ENCODE measurements at places on chromosomes 12 and 14.

DNA sequence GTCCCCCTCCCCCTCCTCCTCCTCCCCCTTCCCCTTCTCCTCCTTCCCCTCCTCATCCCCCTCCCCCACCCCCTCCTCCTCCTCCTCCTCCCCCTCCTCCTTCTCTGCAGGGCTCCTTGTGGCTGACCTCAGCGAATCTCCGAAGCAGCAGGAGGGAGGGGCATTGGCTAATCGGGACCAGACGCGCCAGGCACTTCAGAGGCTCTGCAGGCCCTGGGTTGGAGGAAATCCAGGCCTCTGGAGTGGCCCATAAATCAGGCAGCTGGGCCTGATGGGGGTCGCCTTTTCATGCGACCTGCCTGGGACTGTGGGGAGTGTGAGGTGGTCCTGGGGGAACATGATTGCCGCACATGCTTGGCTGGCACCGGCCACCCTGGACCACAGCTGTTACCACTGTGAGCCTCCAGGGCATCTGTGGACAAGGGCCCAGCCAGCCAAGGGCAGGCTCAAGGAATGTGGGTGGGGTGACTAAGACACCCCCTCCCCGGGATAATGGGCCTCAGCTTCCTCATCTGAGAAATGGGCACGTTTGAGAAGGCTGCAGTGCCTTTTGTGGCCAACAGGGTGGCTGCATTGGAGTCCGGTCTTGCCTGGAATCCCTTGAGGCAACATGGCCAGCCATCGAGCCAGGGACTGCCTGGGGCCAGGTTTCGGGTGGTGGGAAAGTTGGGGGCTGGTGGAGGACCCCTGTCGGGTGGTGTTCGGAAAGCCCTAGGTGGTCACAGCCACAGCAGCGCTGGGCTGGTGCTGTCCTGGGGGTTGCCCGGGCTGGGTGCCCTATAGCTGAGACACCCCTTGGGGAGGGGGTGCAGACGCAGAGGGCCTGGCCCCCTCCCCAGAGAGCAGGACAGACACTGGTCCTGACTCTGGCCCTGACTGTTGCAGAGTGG is 12.0 kb downstream of the KIF26A start:
- DNase-seq = no peak

- DNase-seq = no peak
Observed at GRCh38 chr12:76719171-76720041, 44.5 kb upstream of the ZDHHC17 start.

- no peak for DNase-seq
Observed at GRCh38 chr12:123478762-123479161, 20.8 kb downstream of the SNRNP35 start.

DNA sequence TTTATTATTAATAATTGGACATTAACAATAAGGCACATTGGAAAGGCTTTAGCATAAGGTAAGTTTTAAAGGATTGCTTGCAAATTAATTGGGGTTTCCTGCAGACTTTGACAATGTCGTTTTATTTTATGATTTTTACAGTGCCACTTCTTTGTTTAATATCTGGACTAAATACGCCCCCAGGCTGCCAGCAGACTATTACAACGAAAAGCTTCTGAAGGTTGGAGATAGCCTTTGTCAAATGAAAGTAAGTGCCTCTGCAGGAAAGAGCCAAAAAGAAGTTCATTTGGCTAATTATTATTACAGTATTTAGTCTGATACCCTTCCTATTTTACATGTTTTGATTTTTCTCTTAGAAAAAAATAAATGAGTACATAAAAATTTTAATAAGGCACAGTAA is 11.3 kb downstream of the CFAP54 start:
- no peak for DNase-seq

GRCh38 chr14:35975814-35976213 is 149.7 kb downstream of the BRMS1L start:
- DNase-seq = no peak

Data from memory B cell (primary cell).